ENCODE measurements at places on chromosomes 1 and 21.

DNA sequence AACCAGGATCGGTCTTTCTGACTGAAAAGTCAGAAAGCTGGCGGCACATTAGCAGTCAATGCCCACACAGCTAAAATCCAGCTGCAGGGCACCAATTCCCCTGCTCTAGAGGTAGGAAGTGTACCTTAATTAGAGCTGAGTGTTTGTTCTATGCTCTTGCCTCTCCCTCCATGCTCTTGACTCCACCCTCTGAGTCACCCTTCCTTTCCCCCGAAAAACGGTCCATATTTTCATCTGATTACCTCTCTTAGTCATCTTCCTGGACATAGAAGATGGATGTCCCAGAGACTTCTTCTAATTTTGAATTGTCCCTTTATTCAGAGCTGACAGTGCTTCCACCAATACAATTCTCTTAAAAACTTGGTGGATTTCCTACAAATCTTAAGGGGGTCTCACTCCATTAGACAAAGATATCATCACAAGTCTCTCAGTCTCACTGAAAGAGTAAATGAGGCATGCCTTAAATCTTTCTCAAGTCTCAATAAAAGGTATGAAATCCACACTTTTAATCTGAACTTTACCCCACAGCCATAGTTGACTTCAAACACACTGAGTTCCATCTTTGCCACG, 44.1 kb upstream of the SLC19A1 start:
- DNase-seq: no peak

DNA sequence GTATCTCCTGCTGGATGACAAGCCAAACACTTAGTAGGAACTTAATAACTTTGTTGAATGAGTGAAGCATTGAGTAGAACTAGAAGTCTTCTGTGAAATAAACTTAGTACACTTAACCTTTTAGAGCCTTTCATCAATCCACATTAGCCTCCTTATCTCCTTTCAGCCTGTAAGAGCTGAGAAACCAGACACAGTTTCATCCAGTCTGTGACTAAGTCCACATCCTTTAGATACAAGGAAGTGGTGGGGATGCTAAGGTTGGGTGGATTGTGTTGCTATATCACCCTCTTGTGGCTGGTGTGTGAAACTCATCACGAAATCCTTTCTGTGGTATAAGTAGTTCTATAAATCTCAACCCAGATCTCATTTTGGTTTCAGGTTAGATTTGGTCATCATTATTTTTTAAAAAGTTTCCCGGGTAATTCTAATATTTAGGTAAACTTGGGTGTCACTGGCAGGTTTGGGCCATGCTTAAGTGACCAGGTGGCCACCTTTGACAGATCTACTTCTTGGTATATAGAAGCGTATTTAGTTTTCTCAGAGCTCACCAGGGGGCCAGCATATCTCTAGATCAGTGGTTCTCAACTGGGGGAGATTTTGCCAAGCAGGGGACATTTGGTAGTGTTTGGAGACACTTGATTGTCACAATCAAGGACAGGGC, 27.8 kb upstream of the CD84 start:
- DNase-seq: no peak

GRCh38 chr1:159030877-159031447, 21.3 kb downstream of the IFI16 start:
- DNase-seq: no peak

DNA sequence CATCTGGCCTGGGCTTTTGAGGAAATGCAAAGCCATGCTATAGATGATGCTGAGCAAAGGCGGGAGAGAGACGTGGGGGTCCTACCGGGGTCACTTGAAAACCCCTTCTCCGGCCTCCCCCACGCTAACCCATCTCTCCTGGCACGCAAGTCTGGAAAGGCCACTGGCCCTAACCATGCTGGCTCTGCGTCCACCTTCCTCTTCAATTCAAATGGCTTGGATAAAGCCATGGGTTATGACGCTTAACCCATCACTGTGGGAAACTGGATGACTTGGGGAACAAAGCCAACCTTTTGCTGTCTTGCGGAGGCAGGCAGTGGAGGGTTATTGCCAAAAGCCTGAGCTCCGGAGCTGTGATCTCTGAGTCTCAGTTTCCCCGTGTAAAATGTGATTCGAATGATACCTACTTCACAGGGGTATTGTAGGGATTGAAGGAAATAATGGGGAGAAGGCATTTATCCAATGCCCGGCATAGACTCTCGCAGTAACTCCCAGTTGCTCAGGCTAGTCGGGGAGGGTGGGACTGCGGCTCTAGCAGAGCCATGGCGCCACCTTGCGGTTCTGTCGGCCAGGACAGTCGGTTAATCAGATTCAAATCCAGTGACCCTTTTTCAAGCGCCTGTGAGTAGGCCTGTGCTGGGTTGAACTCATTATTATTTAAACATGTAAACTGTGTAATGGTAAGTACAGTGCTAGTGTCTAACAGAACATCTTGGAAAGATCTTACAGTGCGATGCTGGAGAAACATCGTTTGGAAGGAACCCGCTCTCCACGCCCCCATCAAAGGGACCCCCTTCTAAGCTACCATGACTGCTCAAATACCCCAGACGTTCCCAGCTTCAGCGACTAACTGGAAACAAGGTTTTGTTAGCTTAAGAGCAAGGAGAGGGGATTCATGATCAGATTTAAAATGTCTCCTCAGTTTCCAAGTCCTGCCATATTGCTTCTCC, 20.3 kb downstream of the NEK2 start:
- peak; percentile 64 for DNase-seq

DNA sequence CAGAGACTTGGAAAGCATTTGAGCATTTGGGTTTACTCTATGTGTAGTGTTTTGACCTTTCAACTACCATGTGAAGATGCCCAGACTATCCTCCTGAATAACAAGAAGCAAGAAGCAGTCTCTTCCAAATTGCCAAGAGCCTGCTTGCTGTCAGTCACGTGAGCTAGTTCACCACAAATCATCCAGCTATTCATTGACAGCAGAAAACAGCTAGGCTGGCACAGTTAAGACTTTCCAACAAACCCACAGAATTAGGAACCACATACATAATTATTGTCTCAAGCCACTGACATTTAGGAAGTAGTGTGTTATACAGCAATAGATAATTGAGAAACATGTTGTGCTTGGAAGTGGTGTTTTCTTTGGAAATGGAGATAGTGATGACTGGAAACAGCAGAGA, 1652.0 kb downstream of the NCAM2 start:
- DNase-seq: no peak
